Stomach (tissue), 19 donors: ENCODE measurements at places on chromosomes 3 and 15. TPM values are rescaled to one million over a fixed set of nuclear protein-coding genes. Genes with fewer than 3 reads are reported as not detected.

DNA sequence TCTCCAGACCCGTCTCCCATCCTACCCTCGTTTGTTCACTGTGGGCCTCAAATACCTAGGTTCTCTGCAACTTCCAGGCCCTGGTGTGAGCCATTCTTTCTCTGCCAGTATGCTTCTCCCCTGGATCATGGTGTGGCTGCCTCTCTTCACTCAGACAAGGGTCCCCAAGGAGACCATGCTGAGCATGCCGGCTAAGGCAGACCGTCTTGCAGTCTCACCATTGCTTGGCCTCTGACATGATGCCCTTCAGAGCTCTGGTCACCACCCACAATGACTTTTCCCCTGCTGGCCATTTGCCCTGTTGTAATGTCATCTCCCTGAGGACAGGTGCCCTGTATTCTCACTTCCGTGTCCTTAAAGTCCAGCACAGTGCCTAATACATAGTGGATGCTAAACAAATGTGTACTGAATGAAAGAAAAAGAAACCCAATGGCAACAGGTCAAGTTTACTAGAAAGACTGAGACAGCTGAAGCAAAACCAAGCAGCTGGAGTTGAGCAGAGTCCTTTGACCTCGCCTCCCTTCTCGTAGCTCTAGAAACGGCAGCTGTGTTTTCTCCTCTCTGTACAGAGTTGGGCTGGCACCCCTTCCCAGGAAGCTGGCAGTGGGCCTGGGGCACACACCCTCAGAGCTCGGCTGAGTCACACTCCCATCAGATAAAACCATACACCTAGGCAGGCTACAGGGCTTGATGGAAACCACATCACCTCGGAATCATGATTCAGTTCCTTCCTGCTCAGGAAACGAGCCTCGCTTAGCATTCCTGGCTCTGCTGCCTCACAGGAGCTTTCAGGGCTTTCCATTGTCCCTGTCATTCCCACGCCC, 8.6 kb downstream of the TLR9 start:
- no peaks in the 10 kb centered on the region for H3K27me3 ChIP-seq
- peaks cover 40% of the 10 kb centered on the region for H3K36me3 ChIP-seq
- peak; percentile 97 for DNase-seq
- peaks cover 54% of the 10 kb centered on the region for H3K4me1 ChIP-seq

- no peaks in the 10 kb centered on the region for H3K27me3 ChIP-seq
- DNase-seq = peak; percentile 6
- peaks cover 36% of the 10 kb centered on the region for H3K4me1 ChIP-seq
These were observed 53.1 kb downstream of the MCF2L2 start for GRCh38 chr3:183375337-183375736.

DNA sequence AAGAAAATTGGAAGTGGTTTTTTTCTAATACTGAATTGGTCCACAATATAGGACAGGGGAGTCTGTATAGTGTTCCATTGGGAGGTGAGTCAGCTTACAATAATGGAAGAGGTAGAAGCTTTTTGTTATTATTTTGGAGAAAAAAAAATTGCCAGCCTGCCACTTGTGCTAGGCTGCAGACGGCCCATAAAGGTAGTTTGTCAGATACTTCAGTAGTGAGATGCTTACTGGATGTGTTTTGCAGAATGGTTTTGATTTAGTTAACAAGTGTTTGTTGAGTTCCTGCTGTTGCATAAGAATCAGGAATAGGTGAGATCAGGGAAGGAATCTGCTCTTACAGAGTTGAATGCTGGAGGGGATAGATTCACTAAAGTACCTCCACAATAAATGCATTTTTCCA, 1.0 kb downstream of the DTWD1 start:
- no peak overlapping the region for H3K27ac ChIP-seq
- H3K36me3 ChIP-seq = peaks cover 19% of the 10 kb centered on the region
- peaks cover 40% of the 10 kb centered on the region for H3K4me1 ChIP-seq

GRCh38 chr3:67699882-67700281, 45.5 kb upstream of the SUCLG2 start:
- no peaks in the 10 kb centered on the region for H3K4me1 ChIP-seq
- H3K4me3 ChIP-seq = no peak overlapping the region
- no peaks in the 10 kb centered on the region for H3K36me3 ChIP-seq
- no peak for DNase-seq
- H3K27me3 ChIP-seq = no peaks in the 10 kb centered on the region

DNA sequence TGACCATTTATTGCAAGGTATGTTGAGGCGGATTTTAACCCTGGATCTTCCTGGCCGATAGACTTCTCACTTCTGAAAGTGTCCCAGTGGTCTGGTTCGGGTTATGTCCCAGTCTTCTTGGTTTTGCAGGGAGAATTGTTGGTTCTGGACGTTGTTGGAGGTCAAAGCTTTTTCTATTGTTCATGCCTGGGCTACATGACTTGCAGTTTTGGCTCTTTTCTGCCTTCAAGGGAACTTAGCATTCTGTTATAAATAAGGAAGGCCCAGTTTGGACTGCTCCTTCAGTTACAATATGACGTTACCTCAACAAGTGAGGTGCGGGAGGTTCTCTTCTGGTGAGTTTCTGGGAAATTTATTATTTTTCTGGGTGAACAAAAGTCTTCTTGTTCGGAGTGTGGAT, 614.3 kb downstream of the DIPK2A start:
- H3K27ac ChIP-seq = no peak overlapping the region
- H3K4me3 ChIP-seq = no peak overlapping the region
- H3K4me1 ChIP-seq = no peaks in the 10 kb centered on the region
- H3K36me3 ChIP-seq = no peaks in the 10 kb centered on the region

- no peak overlapping the region for H3K4me3 ChIP-seq
- no peaks in the 10 kb centered on the region for H3K27me3 ChIP-seq
- H3K36me3 ChIP-seq = peaks cover 60% of the 10 kb centered on the region
- peak; percentile 44 for DNase-seq
These were observed 14.6 kb downstream of the RAB43 start for GRCh38 chr3:129106866-129107565.

GRCh38 chr15:77144492-77145070, 73.7 kb upstream of the TSPAN3 start:
- H3K27me3 ChIP-seq = no peaks in the 10 kb centered on the region
- no peak overlapping the region for H3K4me3 ChIP-seq
- peak; percentile 43 for DNase-seq
- H3K4me1 ChIP-seq = peaks cover 28% of the 10 kb centered on the region

DNA sequence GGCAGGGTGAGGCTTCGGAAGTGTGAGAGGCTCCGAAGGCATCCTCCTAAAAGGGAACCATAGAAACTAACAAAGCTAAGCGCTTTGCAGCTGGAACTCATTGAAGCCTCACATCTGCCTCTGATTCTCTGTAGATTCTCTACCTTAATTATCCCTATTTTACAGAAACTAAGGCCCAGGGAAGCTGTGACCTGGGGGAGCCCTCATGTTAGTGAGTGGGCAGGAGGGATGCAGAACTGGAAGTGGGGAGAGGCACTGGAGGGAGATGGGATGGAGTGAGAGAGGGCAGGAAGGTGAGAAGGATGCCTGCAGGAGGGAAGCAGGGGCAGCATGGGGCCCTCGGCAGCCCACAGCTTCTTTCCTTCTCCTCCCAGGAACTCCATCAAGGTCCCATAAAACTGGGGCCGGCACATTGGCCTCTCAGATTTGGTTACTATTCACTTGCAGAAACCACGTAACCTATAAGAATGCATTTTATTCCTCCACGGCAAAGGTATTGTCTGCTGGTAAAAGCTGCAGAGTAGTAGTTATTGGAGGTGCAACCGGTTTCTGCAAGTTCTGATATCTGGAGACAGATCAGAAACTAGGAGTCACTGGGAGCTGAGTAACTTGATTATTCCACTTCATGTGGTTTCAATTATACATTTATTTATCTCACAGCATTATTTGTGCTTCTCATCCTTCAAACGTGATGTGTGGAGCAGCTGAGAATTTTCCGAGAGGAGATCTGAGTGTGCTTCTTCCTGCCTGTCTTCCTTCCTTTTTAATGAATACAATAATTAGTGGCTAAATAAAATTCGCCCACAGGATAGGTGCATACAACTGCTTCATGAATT, 24.0 kb upstream of the CHCHD6 start:
- no peaks in the 10 kb centered on the region for H3K36me3 ChIP-seq
- H3K27me3 ChIP-seq = no peaks in the 10 kb centered on the region

GRCh38 chr3:66889750-66890494, 108.2 kb upstream of the KBTBD8 start:
- no peaks in the 10 kb centered on the region for H3K36me3 ChIP-seq
- H3K27ac ChIP-seq = no peak overlapping the region
- H3K4me1 ChIP-seq = no peaks in the 10 kb centered on the region
- H3K27me3 ChIP-seq = no peaks in the 10 kb centered on the region
- no peak overlapping the region for H3K4me3 ChIP-seq

The DZIP1L gene
- 2.7 TPM for polyA plus RNA-seq

The CNTN3 gene
- polyA plus RNA-seq = 0.76 TPM

The ZXDC gene
- 9.8 TPM for polyA plus RNA-seq
